Epithelial cell of proximal tubule (primary cell): ENCODE measurements at places on chromosomes 12 and 14. TPM values are rescaled to one million over a fixed set of nuclear protein-coding genes. Genes with fewer than 3 reads are reported as not detected.

DNA sequence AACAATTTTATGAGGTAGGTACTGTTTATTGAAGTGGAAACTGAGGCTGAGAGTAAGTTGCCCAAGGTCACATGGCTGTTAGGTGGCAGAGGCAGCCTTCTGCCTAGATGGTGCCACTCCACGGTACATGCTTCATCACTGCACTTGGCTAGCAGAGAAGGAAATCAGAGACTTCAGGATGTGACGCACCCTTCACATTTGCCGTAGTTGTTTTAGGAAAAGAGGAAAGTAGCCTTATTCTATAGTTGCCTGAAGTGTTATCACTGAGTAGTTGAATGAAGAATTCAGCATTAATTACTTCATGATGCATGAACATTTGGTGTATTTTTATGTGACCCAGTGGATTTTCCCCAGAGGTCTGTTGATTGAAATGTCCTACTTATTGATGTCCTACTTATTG lies 55.7 kb downstream of the ERC1 start:
- no peak for DNase-seq

- no peak for DNase-seq
These were observed 113.2 kb upstream of the EEA1 start for GRCh38 chr12:93042283-93042682.

- no peak for DNase-seq
These were observed 90.6 kb downstream of the ETV6 start for GRCh38 chr12:11739980-11740577.

Gene STON2
- total RNA-seq, result 3.2 and 6.8 TPM in 2 replicates

- DNase-seq, result no peak
These were observed 452.4 kb downstream of the RAD51B start for GRCh38 chr14:68271913-68272391.

Gene IL31
- total RNA-seq, result not detected in 2 replicates

DNA sequence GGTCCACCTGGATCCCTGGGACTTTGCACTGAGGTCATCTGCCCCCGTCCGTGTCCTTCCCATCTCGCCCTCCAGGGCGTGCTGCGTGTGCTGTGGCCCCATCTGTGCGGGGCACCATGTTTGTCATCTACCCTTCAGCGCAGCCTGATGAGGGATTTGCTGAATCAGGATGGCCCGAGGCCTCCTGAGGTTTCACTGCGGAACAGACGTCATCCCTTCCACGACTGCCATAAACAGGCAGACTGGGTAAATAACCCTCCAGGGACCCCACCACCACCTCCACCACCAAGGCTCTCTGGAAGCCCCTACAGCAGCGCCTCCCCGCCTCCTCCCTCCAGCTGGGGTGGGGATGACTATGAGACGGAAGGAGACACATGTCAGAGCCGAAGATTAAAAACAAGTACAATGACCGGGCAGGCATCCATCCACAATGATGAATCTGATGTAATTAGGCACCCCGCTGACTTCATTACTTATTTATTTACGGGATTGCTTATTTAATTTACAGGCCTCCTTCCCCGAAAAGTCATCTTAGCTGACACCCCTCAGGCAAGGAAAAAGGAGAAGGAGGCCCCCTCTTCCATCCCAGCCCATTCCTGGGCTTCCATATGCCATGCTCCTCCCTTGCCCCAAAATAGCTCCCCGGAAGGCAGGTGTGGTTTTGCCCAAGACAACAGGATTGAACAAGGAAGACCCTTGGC lies 39.4 kb downstream of the NCOR2 start:
- DNase-seq, result no peak

GRCh38 chr12:53191096-53191884 lies 10.6 kb upstream of the CSAD start:
- no peak for DNase-seq

DNA sequence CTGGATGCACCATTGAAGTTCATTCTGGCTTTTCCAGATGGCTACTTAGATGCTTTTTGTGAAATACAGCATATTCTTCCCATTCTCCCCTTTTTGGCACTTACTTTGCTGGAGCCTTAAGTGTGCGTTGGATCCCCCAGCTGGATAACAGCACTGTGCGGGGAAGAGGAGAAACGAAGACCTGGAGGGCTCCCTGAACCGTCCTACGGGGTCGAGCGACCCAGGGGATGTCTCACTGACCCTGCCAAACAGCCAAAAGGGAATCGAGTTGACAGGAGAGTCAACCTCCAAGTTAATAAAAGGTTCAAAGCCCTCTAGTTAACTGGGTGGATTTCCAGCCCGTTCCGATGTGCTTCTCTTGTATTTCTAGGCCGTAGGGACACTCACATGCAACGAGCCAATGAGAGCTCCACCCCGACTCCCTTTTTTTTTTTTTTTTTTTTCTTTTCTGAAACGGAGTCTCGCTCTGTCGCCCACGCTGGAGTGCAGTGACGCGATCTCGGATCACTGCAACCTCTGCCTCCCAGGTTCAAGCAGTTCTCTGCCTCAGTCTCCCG lies 1.0 kb upstream of the CAMKK2 start:
- DNase-seq, result peak; percentile 71

DNA sequence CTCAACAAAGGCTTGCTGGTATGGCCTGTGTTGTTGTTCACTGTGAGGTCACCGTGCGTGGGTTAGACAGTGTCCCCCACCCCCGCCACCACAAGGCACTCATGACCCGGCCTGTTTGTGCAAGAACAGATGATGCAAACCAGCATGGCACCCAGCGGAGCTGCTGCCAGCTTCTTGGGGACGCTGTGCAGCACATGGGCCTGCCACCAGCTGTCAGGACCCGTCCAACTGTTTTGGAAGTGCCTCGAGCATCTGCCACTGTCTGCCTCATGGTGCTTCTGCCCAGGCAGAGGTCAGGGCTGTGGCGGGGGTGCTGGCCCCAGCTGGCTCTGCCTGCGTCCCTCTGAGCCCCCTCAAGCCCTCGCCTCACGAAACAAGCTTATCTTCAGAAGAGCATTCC lies 1.5 kb downstream of the ASB2 start:
- DNase-seq, result no peak

DNA sequence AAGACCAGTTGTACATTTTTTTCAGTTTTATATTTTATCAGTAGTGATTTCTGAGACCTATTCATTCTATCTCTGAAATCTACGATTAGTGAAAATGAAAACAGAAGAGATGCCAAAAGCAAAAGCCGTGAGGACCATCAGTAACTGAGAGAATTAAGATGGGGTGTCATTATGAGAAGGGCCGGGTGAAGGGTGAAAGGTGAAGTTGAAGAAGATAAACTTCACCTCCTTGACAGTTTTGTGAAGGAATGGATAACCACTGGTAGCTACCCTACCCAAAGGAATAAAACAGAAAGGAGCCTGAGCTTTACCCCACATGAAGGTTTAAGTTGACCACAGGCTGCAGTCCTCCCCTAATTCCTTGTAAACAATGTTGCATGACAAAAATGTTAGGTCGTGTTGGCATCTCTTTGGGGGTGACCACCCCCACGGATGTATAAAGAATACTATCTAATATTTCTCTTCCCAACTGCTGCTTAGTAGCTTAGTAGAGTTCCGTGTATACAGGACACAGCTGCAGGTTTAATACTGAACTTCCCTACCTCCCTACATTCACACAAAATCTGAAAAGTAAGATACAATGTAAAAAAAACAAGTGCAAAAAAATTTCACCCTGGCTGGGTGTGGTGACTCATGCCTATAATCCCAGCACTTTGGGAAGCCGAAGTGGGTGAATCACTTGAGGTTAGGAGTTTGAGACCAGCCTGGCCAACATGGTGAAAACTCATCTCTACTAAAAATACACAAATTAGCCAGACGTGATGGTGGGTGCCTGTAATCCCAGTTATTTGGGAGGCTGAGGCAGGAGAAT lies 23.9 kb downstream of the GPR19 start:
- DNase-seq, result no peak

Gene SLC25A47
- not detected in 2 replicates for total RNA-seq

- no peak for DNase-seq
These were observed 7.5 kb upstream of the LRRC9 start for GRCh38 chr14:59912443-59912842.

- no peak for DNase-seq
These were observed 3.4 kb downstream of the CHGA start for GRCh38 chr14:92926180-92926845.

GRCh38 chr12:59820594-59821011 lies 224.8 kb downstream of the SLC16A7 start:
- no peak for DNase-seq

- DNase-seq, result no peak
These were observed 38.5 kb downstream of the PPP2R5E start for GRCh38 chr14:63504648-63505047.

Gene LUM
- total RNA-seq, result 0.29 and 0.69 TPM in 2 replicates

- no peak for DNase-seq
These were observed 40.6 kb downstream of the SLC15A4 start for GRCh38 chr12:128783129-128783574.

DNA sequence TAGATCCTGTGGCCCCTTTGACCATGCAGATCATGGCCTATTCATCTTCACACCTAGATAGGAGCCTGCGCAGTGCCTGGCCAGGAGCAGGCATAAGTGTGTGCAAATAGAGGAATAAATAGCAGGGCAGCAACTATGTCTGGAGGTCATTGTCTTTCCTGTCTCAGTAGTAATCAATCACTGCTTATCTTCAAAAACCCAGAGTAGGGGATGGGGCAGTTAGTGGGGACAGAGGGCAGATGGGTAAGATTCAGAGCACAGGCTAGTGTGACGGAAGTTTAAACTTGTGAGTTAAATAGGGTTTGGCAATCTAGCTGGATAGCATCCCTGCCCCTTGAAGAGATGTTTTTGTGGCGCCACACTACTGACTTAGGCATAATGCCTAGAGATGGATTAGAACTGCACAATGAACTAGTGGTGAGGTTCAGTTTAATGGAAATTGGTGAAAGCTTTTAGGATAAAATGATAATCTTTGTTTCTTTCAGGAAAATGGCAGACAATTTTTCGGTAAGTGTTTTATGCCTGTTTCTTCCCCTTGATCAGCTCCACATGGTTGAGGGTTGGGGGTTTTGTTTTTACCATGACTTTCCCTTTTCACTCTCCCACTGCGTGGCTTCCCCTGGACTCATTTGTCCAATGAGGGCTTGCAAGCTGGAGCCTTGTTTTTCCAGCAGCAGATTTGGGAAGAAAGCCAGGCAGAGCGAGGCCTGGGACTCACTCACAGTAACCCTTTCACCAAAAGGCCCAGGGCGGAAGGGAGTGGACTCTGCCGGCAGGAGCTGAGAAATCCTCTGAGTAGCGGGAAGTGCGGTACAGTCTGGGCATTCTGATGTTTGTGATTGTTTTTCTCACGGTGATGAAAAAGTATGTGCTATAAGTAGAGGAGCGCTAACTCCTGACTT lies 8.1 kb downstream of the LGALS3 start:
- DNase-seq, result no peak

DNA sequence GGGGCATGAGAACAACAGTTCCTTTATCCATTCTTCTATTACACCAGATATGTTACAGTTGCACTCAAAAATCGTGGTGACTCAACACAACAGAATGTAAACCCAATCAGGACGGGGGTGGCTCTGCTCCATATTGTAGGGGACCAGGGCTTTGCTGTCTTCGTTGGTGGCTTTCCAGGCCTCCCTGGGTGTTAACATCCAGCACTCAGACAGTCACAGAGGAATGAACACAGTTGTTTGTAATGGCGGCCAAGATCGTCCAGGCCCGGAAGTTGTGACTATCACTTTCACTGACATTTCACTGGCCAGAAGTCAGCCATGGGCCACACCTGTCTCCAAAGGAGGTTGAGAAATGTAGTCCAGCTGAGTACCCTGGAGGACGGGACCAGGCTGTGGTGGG lies 204.1 kb downstream of the CACNA1C start:
- no peak for DNase-seq

Gene AICDA
- not detected in 2 replicates for total RNA-seq

DNA sequence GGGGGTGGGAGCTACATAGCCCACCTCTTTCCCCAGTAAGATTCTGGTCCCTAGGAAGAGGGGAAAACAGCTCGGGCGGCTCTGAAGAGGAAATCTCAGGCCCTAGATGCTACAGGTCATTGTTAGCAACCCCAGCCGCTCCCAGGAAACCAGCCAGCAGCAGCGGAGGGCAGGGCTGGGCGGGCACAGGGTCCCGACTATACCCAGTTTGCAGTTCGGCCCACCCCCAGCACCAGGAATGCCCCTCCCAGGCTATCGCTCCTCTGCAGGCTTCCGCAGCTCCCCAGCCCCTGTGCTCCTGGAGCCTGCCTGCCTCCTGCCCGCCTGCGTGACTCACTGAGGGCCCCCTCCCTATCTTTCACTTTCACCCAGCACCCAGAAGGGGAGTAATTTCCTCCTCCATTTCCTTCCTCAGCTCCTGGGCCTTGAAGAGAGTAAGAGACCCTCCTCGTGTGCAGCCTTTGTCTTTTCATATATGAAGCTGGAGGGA lies 27.2 kb upstream of the PNMA1 start:
- no peak for DNase-seq

GRCh38 chr14:36556811-36557433 lies 25.5 kb downstream of the NKX2-8 start:
- DNase-seq, result no peak

GRCh38 chr14:27917896-27918295 lies 848.7 kb upstream of the FOXG1 start:
- no peak for DNase-seq

DNA sequence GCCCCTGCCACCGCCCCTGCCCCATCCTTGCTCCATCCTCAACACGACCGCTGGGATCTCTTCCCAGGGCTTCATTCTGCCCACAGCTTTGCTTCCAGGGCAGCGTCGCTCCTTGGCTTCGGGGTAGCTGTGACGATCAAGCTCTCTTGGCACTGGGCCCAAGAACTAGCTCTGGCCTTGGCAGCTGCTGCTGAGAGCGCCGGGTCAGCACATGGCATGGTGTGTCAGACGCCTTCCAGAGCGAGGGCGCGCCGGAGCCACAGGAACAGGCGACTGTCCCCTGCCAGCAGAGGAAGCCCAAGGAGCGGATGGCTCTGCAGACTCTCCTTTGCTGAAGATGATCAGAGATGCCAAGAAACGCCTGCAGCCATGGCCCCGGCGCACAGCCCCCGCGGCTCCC lies 15.9 kb downstream of the RAB35 start:
- no peak for DNase-seq

DNA sequence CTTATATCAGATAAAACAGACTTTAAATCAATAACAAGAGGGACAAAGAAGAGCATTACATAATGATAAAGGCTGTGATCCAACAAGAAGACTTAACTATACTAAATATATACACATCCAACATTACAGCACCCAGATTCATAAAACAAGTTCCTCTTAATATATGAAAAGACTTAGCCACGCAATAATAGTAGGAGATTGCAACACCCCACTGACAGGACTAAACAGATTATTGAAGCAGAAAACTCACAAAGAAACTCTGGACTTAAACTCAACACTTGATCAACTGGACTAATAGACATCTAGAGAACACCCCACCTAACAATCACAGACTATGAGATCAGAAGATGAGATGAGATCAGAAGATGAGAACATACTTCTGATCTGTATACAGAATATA lies 5.7 kb upstream of the CLEC14A start:
- DNase-seq, result no peak

Gene AKAP6
- 0.22 and 4.6 TPM in 2 replicates for total RNA-seq
